ENCODE measurements at places on chromosomes 1 and 21. TPM values are rescaled to one million over a fixed set of nuclear protein-coding genes. Genes with fewer than 3 reads are reported as not detected.

- no peaks in the 10 kb centered on the region for H3K36me3 ChIP-seq
- DNase-seq, result no peak
- no peak overlapping the region for H3K4me3 ChIP-seq
- H3K4me1 ChIP-seq, result peaks cover 14% of the 10 kb centered on the region
These were observed 208.7 kb downstream of the SIPA1L2 start for GRCh38 chr1:232421143-232421796.

Gene SPRR5
- not detected for total RNA-seq

DNA sequence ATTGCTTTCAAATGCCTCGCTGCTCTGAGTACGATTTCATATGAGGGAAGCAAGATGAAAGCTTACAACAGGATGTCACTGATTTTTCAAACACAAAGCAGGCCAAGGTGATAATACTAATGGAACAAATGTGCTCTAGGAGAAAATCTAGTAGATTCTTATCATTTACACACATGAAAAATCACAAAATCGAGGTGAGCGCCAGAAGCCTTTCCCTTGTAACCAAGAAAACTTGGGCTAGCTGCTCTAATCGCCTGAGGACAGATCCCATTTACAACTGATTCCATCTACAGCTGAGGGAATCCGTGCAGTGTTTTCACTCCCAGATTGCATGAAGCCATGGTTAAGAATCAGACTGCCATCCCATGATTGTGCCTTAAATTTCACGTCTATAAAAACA lies 117.5 kb downstream of the TM2D1 start:
- H3K4me1 ChIP-seq, result peaks cover 14% of the 10 kb centered on the region
- no peaks in the 10 kb centered on the region for H3K27me3 ChIP-seq
- no peak for DNase-seq
- no peaks in the 10 kb centered on the region for H3K36me3 ChIP-seq
- no peak overlapping the region for H3K27ac ChIP-seq
- H3K4me3 ChIP-seq, result no peak overlapping the region

GRCh38 chr1:206736878-206737728 lies 33.5 kb upstream of the IL19 start:
- peaks cover 14% of the 10 kb centered on the region for H3K4me1 ChIP-seq
- H3K27ac ChIP-seq, result no peak overlapping the region
- no peak for DNase-seq
- no peak overlapping the region for H3K4me3 ChIP-seq
- H3K27me3 ChIP-seq, result no peaks in the 10 kb centered on the region

Gene TPTE
- not detected for total RNA-seq

DNA sequence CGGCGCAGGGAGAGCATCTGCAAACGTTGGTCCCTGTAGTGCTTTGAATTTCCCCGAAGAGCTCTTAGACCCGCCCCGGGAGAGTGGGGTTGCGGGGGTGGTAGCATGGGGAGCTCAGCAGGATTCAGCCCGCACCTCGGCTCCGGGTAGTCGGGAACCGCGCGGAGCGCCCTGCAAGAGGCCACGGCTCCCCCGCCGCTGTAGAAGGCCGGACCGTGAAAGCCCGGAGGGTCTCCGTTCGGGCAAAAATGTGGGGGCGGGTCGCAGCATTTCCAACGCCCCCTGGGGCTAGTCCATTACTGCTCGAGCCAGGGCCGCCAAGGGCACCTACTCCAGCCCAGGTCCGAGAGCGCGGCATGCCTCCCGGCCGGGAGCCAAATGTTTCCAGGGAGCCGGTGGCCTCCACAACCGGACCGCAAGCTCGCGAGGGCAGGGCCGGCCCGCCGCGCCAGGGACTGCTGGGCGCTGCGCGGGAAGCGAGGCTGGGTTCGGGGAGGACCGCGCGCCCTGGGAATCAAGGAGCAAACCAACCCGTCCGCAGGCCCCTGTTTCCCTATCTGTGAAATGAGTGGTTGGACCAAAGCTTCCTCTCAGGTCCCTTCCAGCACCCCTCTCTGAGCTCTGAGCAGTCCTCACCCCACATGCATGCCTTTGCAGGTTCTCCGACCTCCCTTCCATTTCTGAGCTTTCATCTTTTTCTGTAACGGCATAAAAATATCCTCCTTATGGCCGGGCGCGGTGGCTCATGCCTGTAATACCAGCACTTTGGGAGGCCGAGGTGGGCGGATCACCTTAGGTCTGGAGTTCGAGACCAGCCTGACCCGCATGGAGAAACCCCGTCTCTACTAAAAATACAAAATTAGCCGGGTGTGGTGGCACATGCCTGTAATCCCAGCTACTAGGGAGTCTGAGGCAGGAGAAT lies 775 bp upstream of the TMEM63A start:
- H3K4me1 ChIP-seq, result peaks cover 22% of the 10 kb centered on the region
- no peaks in the 10 kb centered on the region for H3K36me3 ChIP-seq
- peak overlapping the region; percentile 99 for H3K4me3 ChIP-seq
- DNase-seq, result peak; percentile 97

DNA sequence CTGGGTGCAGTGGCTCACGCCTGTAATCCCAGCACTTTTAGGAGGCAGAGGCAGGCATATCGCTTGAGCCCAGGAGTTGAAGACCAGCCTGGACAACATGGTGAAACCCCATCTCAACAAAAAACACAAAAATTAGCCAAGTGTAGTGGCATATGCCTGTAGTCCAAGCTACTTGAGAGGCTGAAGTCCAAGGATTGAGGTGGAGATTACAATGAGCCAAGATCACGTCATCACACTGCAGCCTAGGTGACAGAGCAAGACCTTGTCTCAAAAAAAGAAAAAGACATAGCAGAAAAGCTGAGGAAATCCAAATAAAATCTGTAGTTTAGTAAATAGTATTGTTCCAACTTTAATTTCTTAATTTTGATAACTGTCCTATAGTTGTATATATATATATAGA lies 11.5 kb upstream of the ASH1L start:
- H3K27me3 ChIP-seq, result no peaks in the 10 kb centered on the region
- H3K36me3 ChIP-seq, result no peaks in the 10 kb centered on the region
- H3K4me1 ChIP-seq, result peaks cover 7% of the 10 kb centered on the region
- no peak for DNase-seq

- peaks cover 7% of the 10 kb centered on the region for H3K4me1 ChIP-seq
- no peak overlapping the region for H3K27ac ChIP-seq
- DNase-seq, result no peak
- no peak overlapping the region for H3K4me3 ChIP-seq
These were observed 99.8 kb upstream of the C1orf21 start for GRCh38 chr1:184287001-184287400.

Gene SLC35F3
- not detected for total RNA-seq

DNA sequence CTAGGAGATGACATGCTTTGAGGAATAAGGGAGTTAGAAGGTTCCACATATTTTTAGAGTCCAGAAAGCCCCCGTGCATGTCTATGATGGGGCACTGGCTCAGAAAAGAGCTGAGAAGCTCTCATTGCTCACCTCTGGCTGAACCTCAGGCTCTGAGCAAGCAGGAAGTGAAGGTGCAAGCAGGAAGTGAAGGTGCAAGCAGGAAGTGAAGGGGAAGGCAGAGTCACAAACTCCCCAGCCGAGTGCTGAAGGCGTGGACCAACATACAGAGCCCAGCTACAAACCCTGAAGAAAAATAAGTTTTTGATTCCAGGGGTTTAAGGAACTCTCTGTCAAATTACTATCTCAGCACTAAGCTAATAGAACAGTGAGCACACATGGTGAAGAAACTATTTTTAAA lies 7.0 kb downstream of the KRTAP10-8 start:
- H3K27me3 ChIP-seq, result no peaks in the 10 kb centered on the region
- H3K4me1 ChIP-seq, result no peaks in the 10 kb centered on the region
- no peak overlapping the region for H3K4me3 ChIP-seq
- H3K36me3 ChIP-seq, result no peaks in the 10 kb centered on the region

DNA sequence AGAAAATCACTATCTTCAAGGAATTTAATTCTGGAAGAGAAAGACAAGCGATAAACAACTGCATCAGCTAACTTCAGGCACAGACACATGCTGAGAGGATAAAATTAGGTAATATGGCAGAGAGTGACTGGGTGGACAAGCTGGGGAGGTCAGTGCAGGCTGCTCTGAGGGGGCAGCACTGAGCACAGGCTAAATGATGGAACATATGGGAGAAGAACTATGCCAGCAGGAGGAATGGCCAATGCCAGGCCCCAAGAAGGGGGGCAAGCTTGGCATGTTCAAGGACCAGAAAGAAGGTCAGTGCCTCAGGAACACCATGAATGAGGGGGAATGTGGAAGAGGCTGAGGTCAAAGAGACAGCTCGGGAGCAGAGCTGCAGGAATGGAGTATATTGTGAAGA lies 190.7 kb upstream of the MAP1LC3C start:
- no peaks in the 10 kb centered on the region for H3K4me1 ChIP-seq
- DNase-seq, result no peak
- H3K4me3 ChIP-seq, result no peak overlapping the region
- no peak overlapping the region for H3K27ac ChIP-seq
- H3K27me3 ChIP-seq, result no peaks in the 10 kb centered on the region

Gene GPR3
- total RNA-seq, result under 0.01 TPM

Gene BGLAP
- 2.2 TPM for total RNA-seq

DNA sequence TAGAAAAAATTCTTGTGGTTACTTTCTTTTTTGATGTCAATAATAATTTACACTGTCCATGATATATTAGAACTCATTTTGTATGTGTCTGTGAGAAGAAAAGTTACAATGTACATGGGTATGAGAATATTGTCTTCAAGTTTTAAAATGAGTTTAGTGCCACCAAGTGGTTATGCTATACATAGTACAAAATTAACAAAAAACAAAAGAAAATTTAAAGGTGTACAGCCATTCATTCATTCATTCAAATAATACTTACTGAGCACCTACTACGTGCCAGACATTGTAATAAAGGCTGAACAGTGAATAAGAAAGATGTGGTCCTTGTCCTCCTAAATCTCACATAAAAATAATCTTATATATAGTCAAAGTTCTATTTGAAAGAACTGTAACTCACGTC lies 27.7 kb downstream of the UCHL5 start:
- H3K4me1 ChIP-seq, result no peaks in the 10 kb centered on the region
- H3K27me3 ChIP-seq, result no peaks in the 10 kb centered on the region
- H3K4me3 ChIP-seq, result no peak overlapping the region
- no peak for DNase-seq
- peaks cover 9% of the 10 kb centered on the region for H3K36me3 ChIP-seq

Gene ARHGAP30
- not detected for total RNA-seq

- H3K27me3 ChIP-seq, result no peaks in the 10 kb centered on the region
- no peak for DNase-seq
- H3K4me1 ChIP-seq, result no peaks in the 10 kb centered on the region
- no peak overlapping the region for H3K4me3 ChIP-seq
These were observed 20.6 kb upstream of the MAGI3 start for GRCh38 chr1:113369699-113370098.

DNA sequence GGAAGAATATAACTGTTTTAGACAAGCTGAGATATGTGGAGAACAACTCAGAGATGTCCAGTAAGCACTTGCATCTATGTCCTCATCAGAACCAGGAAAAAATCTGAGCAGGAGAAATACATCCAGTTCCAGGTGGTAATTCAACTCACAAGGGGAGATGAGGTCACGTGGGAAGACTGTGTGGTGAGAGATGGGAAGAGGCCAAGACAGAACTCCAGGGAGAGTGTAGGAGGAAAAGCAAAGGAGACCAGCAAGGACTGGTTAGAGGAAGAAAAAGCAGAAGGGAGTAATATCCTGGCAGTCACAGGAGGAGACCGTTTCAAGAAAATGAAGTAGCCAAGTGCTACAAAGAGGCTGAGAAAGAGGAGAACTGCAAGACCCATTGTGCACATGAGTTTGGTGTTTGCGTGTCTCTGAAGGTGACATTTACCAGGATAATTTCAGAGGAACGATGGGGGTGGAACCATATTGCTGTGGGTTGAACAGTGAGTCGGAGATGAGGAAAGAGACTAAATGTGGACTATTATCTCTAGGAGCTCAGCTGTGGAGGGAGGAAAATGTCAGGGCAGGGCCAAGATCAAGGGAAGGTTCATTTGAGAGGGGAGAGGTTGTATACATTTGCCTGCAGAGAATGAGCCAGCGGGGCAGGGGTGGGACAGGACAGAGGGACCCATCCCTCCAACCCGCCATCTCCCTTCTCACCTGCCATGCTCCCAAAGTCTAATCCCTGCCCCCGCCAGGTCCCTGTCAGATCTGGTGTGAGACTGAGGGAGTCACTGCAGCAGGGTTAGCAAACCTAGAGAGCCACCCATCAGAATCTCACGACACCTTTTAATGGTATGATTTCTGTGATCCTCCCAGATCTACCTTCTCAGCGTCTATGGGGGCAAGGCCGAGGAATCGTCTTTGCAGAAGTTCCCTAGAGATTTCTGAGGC lies 24.9 kb downstream of the SUSD4 start:
- H3K36me3 ChIP-seq, result no peaks in the 10 kb centered on the region
- H3K4me1 ChIP-seq, result peaks cover 4% of the 10 kb centered on the region
- no peak for DNase-seq
- H3K27ac ChIP-seq, result no peak overlapping the region
- peaks cover 22% of the 10 kb centered on the region for H3K27me3 ChIP-seq
- no peak overlapping the region for H3K4me3 ChIP-seq

Gene FMO5
- total RNA-seq, result 2.7 TPM

Gene PRKAA2
- total RNA-seq, result 0.88 TPM

- H3K27me3 ChIP-seq, result no peaks in the 10 kb centered on the region
- H3K4me3 ChIP-seq, result peak overlapping the region; percentile 76
- H3K36me3 ChIP-seq, result no peaks in the 10 kb centered on the region
- peak overlapping the region; percentile 94 for H3K27ac ChIP-seq
- H3K4me1 ChIP-seq, result peaks cover 32% of the 10 kb centered on the region
These were observed 829 bp downstream of the SPEN start for GRCh38 chr1:15848143-15848928.

GRCh38 chr1:239835946-239836440 lies 255.7 kb upstream of the FMN2 start:
- no peak overlapping the region for H3K27ac ChIP-seq
- H3K4me3 ChIP-seq, result no peak overlapping the region
- no peaks in the 10 kb centered on the region for H3K36me3 ChIP-seq
- H3K4me1 ChIP-seq, result no peaks in the 10 kb centered on the region
- no peak for DNase-seq
- H3K27me3 ChIP-seq, result no peaks in the 10 kb centered on the region

DNA sequence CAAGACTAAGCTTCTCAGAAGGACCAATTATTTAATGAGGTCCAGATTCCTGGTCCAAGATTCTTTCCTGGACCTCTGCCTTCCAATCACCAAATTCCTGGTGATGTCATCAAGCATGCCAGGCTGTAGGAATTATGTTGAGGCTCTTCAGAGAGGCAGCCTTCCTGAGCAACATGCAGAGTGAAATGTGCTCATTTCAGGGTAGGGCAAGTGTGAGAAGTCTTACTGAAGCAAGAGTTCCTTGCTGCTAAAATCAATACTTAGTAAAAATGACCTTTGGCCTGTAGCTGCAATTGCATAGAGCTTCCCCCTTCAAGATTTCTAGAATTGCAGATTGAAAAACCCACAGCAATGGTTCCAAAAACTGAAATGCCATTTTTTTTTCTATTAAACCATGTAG lies 31.7 kb upstream of the BCAR3 start:
- no peak overlapping the region for H3K4me3 ChIP-seq
- no peak for DNase-seq
- H3K27ac ChIP-seq, result no peak overlapping the region
- H3K4me1 ChIP-seq, result peaks cover 6% of the 10 kb centered on the region

DNA sequence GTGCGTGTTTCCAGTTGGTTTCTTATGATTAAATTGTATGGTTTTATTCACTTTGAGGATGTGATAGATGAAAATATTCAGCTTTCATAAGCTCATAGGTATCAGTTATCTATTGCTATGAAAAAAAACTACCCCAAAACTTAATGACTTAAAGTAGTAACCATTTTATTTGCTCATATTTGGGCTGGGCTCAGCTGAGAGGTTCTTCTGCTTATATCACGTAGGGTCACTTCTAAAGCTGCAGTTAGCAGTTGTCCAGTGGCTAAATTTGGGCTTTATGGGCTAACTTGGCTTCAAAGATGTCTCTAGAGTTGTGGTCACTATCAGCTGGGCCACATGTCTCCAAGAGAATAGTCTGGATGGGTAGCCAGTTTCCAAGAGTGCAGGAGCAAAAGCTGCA lies 206.4 kb upstream of the LYPLAL1 start:
- no peak overlapping the region for H3K4me3 ChIP-seq
- H3K27me3 ChIP-seq, result no peaks in the 10 kb centered on the region
- no peak overlapping the region for H3K27ac ChIP-seq
- peaks cover 7% of the 10 kb centered on the region for H3K4me1 ChIP-seq
- DNase-seq, result no peak
